ENCODE measurements at places on chromosomes 4 and X. TPM values are rescaled to one million over a fixed set of nuclear protein-coding genes. Genes with fewer than 3 reads are reported as not detected.

GRCh38 chrX:144681501-144681900 lies 565.8 kb upstream of the SPANXN1 start:
- no peak for DNase-seq

GRCh38 chr4:174467107-174467506 lies 55.2 kb downstream of the HPGD start:
- DNase-seq = no peak

- no peak for DNase-seq
Measured at GRCh38 chrX:23012636-23013035, 12.9 kb downstream of the DDX53 start.

GRCh38 chrX:39729981-39730661 lies 367.6 kb downstream of the BCOR start:
- DNase-seq = no peak

- DNase-seq = no peak
Measured at GRCh38 chr4:148822572-148823418, 380.6 kb upstream of the NR3C2 start.

DNA sequence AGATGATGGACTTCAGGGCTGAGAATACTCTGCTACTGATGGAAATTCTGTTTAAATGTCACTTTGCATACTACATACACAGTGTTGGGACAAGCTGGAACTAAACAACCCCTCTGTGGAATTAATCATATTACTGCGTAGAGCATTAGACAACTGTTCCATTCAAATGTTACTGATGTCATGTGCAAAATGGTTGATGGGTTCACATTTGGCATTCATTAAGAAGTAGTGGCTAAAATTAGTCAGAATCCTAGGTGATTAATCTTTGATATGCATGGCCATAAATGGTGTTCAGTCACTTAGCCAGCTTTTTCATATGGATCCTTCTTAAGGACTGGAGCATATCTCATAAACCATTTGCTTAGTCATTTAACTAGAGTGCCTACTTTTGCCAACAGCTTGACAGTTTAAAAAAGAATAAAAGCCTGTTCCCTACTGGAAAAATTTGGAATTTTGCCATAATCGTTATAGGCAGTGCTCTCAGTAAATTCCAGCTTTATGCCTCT lies 105.2 kb downstream of the RNF150 start:
- no peak for DNase-seq

DNA sequence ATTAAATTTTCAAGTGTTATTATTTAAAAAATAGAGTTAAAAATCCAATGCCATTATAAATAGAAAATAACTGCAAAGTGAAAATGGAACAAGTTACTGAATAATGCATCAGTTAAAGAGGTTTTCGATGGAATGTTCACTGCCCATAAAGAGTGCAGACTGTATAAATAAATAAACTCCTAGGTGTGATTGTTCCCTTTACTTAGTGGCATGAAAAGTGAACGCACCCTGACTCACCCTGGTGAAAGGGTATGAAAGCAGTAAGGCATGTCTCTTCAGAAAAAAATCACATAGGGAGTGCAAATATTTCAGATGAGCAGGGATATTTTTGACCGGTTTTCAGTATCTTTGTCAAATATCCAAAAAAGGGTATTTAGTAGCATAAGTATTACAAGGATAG lies 387.8 kb downstream of the DCAF12L2 start:
- no peak for DNase-seq

Gene FHL1
- 472 TPM for total RNA-seq

Gene GAGE13
- total RNA-seq = not detected

DNA sequence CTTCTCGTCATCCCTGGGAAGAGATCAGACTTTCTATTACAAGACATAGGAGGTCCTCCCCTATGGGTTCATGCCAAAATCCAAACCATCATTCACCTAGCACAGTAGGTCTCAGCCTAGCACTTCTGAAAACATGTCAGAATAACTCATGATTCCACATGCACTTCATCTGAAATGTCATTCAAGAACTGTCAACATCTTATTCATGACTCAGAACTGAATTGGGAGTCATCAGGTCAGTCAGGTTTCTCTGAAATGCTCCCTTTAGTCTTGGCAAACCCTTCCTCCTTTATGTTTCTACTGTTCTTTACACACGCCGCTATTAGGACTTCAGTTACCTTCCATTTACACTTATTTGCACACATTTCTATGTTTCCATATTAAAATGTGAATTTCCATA lies 67.2 kb downstream of the ANTXR2 start:
- DNase-seq = no peak

Gene GLRA3
- not detected for total RNA-seq

Gene RENBP
- 10.2 TPM for total RNA-seq

DNA sequence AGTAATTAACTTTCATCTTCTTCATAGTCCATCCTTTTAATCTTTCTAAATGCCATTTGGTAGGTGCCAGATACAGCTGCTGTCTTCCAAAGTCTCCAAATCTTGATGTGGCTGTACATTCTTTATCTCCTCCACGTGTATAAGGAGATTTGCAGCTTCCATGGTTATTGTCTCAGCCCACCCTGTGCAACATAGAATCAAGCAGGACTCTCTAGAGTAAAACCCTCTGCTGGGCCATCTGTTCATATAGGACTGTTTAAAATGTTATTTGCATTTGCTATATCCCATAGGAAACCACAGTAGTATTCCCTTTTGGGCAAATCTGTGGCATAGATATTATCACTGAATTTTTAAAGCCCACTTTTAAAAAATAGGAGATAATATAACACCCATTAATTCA lies 527.2 kb upstream of the EPHA5 start:
- DNase-seq = no peak

GRCh38 chr4:183906739-183907651 lies 1.9 kb downstream of the STOX2 start:
- no peak for DNase-seq

Gene ERAS
- total RNA-seq = not detected

DNA sequence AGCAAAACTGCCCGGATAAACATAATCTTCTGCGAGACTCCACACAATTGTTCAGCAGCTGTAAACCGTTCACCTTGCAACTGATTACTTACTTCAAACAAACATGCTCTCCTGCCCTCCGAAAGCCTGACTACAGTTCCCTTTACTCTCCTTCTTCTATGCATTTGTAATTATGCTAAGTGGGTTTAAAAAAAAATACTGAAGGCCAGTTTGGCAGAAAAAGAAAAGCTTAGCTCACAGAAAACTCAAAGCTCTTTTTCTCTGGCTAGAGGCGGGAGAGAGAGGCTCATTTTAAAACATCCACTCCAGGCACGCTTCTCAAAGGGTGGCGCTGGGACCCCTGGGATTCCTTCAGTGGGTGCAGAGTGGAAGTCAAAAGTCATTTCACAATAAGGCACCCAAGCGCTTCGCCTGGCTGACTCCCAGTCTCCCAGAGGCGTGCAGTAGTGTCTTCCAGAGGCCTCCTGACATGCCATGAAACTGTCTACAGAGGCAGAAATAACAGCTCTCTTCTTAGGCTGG lies 1.9 kb downstream of the DHRSX start:
- DNase-seq = peak; percentile 53

DNA sequence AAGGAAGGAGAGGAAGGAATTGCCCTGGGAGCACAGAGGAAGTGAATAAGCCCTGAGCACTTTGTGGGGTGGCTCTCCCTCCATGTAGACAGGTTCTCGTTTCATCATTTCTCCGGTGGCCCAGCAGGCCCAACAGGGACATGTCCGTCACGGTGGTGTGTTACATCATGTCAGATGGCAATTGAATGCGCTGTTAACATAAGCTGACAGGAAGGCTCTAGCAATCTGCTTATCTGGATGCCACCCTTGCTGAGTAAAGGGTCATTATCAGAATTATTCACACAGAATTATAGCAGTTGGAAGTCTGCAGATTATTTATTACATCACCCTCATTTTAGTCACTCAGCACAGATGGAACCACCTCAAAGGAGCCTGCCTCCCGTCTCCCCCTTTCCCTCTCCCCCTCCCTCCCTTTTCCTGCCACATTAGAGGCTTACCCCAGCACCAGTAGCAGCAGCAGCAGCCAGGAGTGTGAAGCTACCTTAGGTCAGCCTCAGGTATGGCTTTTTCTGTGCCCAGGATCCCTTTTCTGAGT lies 124.3 kb upstream of the TRIM2 start:
- DNase-seq = no peak

- peak; percentile 54 for DNase-seq
Measured at GRCh38 chr4:69760455-69760854, at the start of gene SULT1B1. TSS of gene SULT1B1 (minus strand) at chr4:69760620. CDS start at chr4:69755217, 5,403 bp downstream.

GRCh38 chrX:151513472-151513871 lies 50.0 kb upstream of the PASD1 start:
- no peak for DNase-seq

Gene CENPVL1
- total RNA-seq = not detected

GRCh38 chrX:119636419-119636818 lies 30.2 kb upstream of the NKRF start:
- no peak for DNase-seq

DNA sequence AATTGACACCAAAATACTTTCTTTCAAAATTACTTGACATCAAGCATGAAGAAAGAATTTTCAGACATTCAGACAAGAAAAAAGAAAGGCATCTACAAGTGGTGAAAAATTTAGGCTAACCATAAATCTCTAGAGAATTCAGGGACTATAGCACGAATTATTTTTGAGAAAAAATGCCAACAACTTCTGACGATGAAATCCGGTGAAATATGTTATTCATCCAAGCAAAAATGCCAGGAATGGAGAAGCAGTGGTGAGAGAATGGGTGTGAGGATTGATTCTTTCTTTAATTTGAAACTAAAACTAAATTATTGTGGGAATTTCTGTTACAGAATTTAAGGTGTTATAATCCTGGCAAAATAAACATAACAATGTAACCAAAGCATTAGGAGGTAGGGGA lies 69.4 kb upstream of the SORBS2 start:
- DNase-seq = no peak

Gene SPANXA1
- total RNA-seq = not detected

- DNase-seq = no peak
Measured at GRCh38 chr4:174561560-174561959, 39.3 kb upstream of the HPGD start.

Gene NWD2
- 1.4 TPM for total RNA-seq

Gene HSD17B13
- total RNA-seq = 1.8 TPM

DNA sequence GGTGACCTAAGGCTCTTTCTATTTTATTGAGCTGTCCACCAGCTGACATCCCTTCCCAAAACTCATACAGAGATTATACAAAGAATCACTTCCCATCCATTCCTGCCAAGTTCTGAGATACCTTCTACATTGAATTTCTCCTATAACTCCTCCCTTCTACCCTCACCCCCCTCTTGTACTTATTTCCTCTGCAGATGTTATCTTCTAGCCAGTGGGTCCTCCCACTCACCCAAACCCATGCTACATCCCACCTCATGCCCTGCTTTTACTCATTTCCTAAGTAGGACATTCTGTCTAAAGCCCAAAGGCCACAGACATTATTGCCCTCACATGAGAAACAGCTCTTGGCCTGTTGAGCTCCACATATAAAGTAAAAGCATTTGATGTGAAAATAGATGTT lies 28.6 kb downstream of the BMX start:
- no peak for DNase-seq

Gene RAB40AL
- 1.4 TPM for total RNA-seq

- no peak for DNase-seq
Measured at GRCh38 chrX:104270916-104271512, 16.3 kb upstream of the ESX1 start.

Gene WWC2
- total RNA-seq = 31.2 TPM

GRCh38 chrX:46611658-46612362 lies 38.2 kb downstream of the CHST7 start:
- no peak for DNase-seq

GRCh38 chr4:41512596-41512995 lies 25.4 kb upstream of the LIMCH1 start:
- no peak for DNase-seq

- DNase-seq = no peak
Measured at GRCh38 chr4:105657117-105657765, 51.2 kb downstream of the INTS12 start.

Gene MEPE
- not detected for total RNA-seq

- DNase-seq = no peak
Measured at GRCh38 chr4:146439437-146439836, 82.3 kb downstream of the SLC10A7 start.

- DNase-seq = no peak
Measured at GRCh38 chr4:140943486-140944198, 187.5 kb upstream of the TBC1D9 start.

Gene TMEM144
- total RNA-seq = 36.7 TPM

GRCh38 chr4:25299476-25300203 lies 12.9 kb upstream of the ZCCHC4 start:
- DNase-seq = peak; percentile 66

DNA sequence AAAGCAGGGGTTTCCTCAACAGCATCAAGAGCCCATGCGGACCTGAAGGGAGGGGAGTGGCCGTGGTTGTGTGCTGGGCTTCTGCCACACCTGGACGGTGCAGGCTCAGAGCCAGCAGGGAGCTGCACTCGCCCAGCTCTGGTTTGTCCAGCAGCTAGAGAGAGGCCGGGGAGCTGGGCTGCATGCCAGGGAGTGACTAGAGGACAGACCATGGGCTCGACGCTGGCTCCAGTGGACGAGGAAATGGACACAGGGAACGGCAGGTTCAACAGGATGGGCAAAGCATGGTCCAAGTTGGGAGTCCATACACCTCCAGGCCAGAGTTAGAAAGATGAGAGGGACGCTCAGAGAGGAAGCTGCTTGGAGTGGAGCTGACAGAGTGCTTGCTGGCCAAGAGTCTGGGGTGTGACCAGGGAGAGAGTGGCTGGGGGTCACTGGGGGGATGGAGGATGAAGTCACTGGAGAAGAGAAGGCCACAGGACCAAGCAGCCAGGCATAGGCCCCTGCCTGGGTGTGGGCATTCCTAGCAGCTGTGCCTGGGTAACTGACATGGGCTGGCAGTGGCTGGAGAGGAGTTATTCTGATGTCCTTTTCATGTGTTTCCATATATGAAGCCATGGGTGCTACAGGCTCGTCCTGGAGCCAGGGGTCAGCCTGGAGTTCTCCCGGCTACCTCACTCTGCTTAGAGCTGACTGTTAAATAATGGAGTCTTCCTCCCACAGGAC lies 42.8 kb downstream of the HTT-AS start:
- peak; percentile 28 for DNase-seq

DNA sequence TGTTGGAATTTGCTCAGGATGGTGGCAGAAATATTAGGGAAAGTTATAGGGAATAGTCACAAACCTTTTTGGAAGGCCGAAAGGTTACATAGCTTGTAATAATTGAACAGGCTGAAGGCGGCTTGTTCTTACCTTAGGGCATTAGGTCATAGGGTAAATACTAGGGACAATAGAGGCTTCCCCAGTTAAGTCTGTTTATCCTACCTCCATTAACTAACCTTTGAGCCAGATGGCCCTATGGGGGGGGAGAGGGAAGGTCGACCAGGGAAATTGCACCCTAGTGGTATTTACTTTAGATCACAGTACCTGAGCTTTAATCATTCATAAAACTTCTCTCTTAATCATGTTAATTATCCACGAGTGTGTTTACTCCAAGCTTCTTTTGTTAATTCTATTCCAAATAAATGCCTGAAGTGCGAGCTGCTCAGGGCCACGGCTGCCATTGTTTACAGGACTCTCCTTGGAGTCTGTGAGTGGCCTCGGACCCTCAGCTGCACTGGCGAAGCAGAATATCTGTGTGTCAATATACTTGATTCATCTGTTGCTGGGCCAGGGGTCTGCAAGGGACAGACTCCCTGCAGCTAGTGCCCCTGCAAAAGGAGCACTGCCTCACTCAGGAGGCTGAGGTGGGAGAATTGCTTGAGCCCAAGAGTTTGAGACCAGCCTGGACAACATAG lies 22.9 kb downstream of the PAGE2 start:
- DNase-seq = no peak
